ENCODE measurements at places on chromosomes 6 and 20.

- DNase-seq, result no peak
Measured at GRCh38 chr6:26411751-26412150, 9.7 kb downstream of the BTN3A1 start.

DNA sequence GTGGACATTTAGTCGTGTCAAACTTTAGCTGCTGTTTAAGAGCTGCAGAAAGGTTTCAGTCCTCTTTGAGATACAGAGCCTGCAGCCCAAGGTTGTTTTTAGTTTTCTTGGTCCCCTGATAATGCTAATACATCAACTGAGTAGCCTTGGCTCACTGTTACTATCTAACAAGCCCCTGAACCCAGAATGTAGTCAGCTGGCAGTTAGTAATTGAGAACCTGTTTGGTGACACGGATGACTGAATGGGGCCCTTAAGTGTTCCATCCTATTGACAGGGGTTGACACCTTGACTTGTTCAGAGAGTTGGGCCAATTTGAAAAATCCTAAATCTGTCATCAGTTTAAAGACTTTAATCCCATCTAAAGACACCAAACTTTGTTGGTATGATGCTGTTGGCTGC lies 2.8 kb downstream of the RTN4IP1 start:
- DNase-seq, result no peak

DNA sequence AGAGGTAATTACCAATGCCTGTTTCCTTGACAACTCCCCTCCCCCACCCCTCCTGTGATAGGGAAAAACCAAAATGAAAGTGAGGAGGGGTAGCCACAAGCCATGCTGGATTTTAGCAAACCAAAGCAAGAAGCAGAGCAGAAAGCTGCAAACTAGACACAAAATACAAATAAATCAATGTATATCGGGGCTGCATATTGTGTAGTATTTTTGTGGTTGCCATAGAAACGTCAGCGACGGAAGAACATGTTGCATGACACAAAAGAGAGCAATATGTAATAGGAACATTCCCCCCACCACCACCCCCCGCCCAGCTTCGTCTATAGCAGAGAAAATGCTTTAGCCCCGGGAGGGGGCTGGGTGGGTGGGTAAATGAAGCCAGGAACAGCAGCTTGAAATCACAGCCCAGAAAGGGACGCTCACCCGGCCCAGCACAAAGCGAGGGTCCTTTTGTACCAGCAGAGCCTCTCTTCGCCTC lies 548 bp downstream of the AGPAT4 start:
- no peak for DNase-seq

- no peak for DNase-seq
Measured at GRCh38 chr6:164322533-164322932, 908.0 kb downstream of the QKI start.

DNA sequence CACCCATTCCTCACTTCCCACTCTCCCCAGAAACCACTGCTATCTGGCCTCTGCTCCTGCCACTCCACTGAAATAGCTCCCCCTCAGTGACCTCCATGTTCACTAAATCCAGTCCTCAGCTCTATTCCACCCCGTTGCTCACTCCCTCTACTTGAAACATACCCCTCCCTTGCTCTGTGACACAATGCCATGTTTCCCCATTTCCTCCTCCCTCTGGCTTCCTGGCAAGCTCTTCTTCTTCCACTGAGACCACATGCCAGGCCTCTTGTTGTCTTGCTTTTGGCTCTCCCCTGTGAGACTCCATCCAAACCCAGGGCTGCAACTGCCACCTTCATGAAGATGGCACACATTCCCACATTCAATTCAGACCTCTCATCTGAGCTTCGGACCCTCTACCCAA lies 13.9 kb downstream of the TMEM151B start:
- no peak for DNase-seq

- DNase-seq, result no peak
Measured at GRCh38 chr6:73699676-73700459, 3.9 kb downstream of the CD109 start.

- no peak for DNase-seq
Measured at GRCh38 chr20:34070859-34071258, 41.2 kb downstream of the EIF2S2 start.

DNA sequence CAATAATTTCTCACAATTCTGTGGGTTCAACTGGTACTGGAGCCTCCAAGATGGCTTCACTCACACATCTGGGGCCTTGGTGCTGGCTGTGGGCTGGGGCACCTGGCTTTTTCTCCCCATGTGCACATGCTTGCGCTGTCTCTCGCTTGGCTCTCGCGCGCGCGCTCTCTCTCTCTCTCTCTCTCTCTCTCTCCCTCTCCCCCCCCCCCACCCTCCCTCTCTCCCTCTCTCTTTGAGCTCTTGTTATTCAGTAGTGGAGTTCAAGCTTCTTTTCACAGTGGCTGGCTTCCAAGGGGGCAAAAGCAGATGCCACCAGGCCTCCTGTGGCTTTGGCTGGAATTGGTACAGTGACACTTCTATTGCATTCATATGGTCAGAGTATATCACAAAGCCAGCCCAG lies 10.8 kb upstream of the TBCC start:
- no peak for DNase-seq

DNA sequence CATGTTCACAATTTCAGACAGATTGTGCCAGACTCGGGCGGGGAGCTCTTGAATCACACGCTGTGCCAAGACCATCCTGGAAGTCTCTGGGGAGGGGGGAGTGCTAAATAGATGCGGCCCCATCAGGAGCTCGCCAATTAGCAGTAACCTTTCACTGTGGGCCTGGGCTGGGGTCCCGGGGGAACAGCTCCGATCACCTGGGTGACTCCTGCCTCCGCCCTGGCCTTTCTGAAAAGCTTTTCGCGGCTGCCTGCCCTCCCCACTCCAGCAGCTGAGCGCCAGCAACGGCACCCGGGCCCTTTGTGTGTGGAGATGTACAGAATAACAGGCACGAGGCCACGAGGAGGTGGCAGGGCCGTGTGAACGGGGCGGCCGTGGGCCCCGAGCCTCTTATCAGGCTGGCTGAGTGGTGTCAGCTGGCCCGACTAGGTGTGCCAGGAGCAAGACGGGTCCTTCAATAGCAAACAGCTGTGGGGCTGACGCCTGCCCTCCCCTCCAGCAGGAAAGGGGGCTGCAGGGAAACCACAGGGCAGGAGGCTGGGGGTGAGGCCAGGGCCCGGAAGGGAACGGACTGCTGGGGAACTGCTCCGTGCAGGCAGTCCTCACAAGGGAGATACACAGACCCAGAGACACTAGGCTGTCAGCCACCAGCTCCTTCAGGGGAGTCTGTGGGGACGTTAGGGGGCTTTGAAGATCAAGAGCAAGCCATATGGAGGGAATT lies 56.8 kb downstream of the NOL4L start:
- no peak for DNase-seq

DNA sequence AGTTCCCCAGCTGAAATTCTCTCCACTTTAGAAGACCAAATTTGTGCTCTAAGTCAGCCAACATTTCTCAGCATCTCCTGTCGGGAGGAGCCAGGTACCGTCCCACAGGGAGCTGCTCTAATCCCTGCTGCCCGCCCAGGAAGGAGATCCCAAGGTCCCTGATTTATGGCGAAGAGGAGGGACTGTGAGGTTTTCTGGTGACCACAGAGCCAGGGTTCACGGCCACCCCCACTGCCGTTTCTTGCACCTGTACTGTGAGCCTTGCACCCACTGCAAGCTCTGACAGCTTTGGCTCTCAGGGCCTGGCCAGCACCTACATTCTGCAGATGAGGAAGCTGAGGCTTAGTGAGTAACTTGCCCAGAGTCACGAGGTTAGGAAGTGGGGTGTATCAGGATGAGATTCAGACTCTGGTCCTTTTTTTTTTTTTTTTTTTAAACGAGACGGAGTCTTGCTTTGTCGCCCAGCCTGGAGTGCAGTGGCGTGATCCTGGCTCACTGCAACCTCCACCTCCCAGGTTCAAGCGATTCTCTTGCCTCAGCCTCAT lies 34.9 kb downstream of the FOXC1 start:
- no peak for DNase-seq

GRCh38 chr6:136404627-136405419 lies 115.2 kb upstream of the BCLAF1 start:
- DNase-seq, result no peak

- no peak for DNase-seq
Measured at GRCh38 chr6:129492260-129492659, 217.7 kb downstream of the ARHGAP18 start.

DNA sequence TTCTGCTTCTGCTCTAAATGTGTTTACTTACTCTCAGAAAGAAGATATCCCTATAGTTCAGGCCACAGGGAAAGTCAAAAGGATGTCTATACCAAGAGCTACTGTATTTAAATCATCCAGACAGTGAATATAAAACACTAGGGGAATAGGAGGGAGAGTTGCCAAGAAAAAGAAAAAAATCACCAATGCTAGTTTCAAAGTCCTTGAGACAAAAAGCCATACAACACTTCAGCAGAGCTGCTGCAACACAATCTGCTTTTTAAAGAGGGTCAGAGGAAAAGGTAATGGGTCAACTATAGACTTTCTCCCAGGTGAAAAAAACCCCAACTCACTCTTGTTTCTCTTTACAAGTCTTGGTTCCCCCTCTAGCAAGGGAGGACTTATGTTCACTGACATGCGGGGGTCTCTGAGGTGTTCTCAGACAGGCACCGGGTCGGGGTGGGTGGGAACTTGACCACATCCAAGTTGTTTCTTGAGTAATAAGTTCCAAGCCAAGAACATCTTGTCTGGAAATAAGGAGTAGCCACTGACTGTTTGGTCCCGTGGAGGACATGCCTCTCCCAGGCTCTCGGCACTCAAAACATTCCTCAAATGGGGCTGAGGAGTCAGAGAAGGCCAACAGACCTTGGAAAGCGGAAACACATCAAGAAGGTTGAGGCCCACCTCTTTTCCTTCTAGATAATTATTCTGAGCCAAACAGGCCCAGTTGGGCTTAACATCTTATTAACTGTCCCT lies 47.7 kb downstream of the GJA10 start:
- no peak for DNase-seq

GRCh38 chr6:131954775-131955107 lies 3.6 kb upstream of the CCN2 start:
- DNase-seq, result no peak

- no peak for DNase-seq
Measured at GRCh38 chr6:135137826-135138225, 43.3 kb upstream of the MYB start.

- no peak for DNase-seq
Measured at GRCh38 chr6:125354649-125355048, 52.9 kb upstream of the HDDC2 start.

All from activated CD8-positive, alpha-beta memory T cell treated with anti-CD3 and anti-CD28 coated beads for 4 hours (primary cell).